ENCODE measurements at places on chromosomes 1 and 21. TPM values are rescaled to one million over a fixed set of nuclear protein-coding genes. Genes with fewer than 3 reads are reported as not detected.

GNG5 gene
- 141 TPM for total RNA-seq

RAB7B gene
- total RNA-seq: 4.5 TPM

TSNAX gene
- total RNA-seq: 27.8 TPM

SDC3 gene
- total RNA-seq: 38.8 TPM

CRYAA gene
- total RNA-seq: not detected

FCRL6 gene
- 1.1 TPM for total RNA-seq

MYOG gene
- not detected for total RNA-seq

PCAT6 gene
- 1.7 TPM for total RNA-seq

ARHGAP30 gene
- total RNA-seq: 10.0 TPM

TOMM20 gene
- total RNA-seq: 95.7 TPM

AMY2B gene
- 21.4 TPM for total RNA-seq

OR2T2 gene
- not detected for total RNA-seq

CHD5 gene
- total RNA-seq: 0.12 TPM

HSF2BP gene
- total RNA-seq: not detected

OR6N2 gene
- not detected for total RNA-seq

RXFP4 gene
- total RNA-seq: not detected

GBP7 gene
- total RNA-seq: not detected

TSSK3 gene
- 0.79 TPM for total RNA-seq

REN gene
- not detected for total RNA-seq

HTR1D gene
- not detected for total RNA-seq

AQP10 gene
- total RNA-seq: not detected

NFASC gene
- 57.7 TPM for total RNA-seq

ERICH3 gene
- total RNA-seq: not detected

BSDC1 gene
- total RNA-seq: 43.8 TPM

CADM3 gene
- total RNA-seq: 6.3 TPM

PYGO2 gene
- total RNA-seq: 15.3 TPM

AGMAT gene
- 0.13 TPM for total RNA-seq

NPHS2 gene
- total RNA-seq: not detected

VAV3 gene
- total RNA-seq: 2.5 TPM

GPA33 gene
- total RNA-seq: 0.32 TPM

IL22RA1 gene
- 0.09 TPM for total RNA-seq

TRIM46 gene
- total RNA-seq: 0.21 TPM

C1QC gene
- total RNA-seq: 121 TPM

GUCA2A gene
- not detected for total RNA-seq

HLX gene
- 10.7 TPM for total RNA-seq

HSD3B1 gene
- total RNA-seq: not detected

NIBAN1 gene
- total RNA-seq: 281 TPM

OR10J1 gene
- not detected for total RNA-seq

KCNJ15 gene
- 1.3 TPM for total RNA-seq

OR2L13 gene
- not detected for total RNA-seq

CELA3B gene
- not detected for total RNA-seq

TNFSF18 gene
- 0.15 TPM for total RNA-seq

RGSL1 gene
- total RNA-seq: not detected

RNU1-1 gene
- total RNA-seq: 5,988 TPM

RHD gene
- total RNA-seq: 0.09 TPM

Measured in left cardiac atrium (tissue), 4 donors.